ENCODE measurements at places on chromosomes 16 and 17. TPM values are rescaled to one million over a fixed set of nuclear protein-coding genes. Genes with fewer than 3 reads are reported as not detected.

- peak; percentile 59 for DNase-seq
- H3K4me1 ChIP-seq: peaks cover 7% of the 10 kb centered on the region
- H3K36me3 ChIP-seq: no peaks in the 10 kb centered on the region
- no peak overlapping the region for H3K27ac ChIP-seq
- H3K27me3 ChIP-seq: no peaks in the 10 kb centered on the region
Observed at GRCh38 chr17:2023692-2024571, 1.2 kb downstream of the RTN4RL1 start.

DNA sequence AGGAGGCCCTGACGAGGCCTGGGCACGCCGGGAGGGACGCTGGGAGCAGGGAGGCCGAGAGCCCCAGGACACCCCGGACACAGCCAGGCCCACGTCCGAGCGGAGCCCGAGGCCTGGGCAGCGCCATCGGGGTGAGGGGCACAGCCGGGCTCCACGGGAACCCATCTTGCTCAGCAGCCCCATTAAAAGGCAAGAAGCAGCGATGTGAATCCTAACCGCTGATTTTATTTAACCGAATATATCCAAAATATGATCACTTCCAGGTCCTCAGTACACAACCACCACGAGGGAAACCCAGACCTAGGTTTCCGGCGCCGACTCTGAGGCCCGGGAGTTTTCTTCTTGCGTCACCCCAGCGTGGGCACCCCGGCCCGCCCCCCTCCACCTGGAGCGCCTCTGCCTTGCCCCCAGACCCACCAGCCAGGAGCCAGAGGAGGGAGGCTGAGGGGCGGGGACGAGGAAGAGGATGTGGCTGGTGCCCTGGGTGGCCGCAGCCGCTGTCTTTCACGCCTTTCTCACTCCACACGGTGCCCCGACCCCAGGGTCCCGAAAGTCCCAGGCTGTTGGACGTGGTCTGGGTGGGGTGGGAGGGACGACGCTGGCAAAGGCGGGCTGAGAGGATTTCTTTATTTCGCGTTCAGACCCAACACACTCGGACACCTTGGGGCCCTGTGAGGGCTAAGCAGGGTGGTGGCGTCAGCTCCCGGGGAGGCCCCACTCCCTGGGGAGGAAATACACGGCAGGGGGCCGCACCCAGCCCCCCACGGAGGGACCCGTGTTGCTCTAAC, 568 bp upstream of the CCDC154 start:
- no peak overlapping the region for H3K4me3 ChIP-seq
- no peaks in the 10 kb centered on the region for H3K36me3 ChIP-seq
- H3K27ac ChIP-seq: no peak overlapping the region
- no peak for DNase-seq
- no peaks in the 10 kb centered on the region for H3K27me3 ChIP-seq

DNA sequence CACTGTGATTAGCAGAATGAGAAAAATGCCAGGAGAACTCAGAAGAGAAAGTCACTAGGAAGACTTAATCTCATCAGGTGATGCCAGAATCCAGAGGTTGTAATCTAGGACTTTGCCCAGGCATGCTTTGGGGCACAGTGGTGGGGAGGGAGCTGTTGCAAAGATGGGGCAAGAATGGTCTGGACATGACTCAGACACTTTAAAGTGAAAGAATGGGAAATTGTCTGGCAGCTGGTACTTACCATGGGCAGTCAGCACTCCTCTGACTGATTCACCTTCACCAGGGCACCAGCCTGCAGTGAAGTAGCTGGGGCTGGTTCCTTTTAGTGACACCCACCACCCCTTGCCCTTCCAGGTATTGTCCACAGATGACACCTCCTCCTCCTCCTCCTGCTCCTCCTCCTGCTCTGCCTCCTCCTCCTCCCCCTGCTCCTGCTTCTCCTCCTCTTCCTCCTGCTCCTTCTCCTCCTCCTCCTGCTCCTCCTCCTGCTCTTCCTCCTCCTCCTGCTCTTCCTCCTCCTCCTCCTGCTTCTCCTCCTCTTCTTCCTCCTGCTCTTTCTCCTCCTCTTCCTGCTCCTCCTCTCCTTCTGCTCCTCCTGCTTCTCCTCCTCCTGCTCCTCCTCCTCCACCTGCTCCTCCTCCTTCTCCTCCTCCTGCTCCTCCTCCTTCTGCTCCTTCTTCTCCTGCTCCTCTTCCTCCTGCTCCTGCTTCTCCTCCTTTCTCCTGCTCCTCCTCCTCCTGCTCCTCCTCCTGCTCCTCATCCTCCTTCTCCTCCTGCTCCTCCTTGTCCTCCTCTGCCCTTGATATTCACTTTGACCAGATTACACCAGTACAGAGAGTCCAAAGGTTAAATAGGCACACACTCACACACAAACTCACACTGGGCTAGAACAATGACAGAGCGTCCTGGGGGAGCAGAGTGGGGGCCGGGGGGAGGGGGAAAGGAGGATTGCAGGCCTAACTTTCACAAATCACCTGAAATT, at the start of gene CHD9NB:
CHD9NB (minus strand) TSS at position 379 of the 983 bp plus-strand sequence. CDS start 8,739 bp downstream, outside the sequence.
- peak; percentile 73 for DNase-seq
- H3K27me3 ChIP-seq: no peaks in the 10 kb centered on the region
- peak within 1 kb of the TSS; percentile 78 for H3K27ac ChIP-seq
- peaks cover 13% of the 10 kb centered on the region for H3K4me1 ChIP-seq

GRCh38 chr17:43031666-43032065, 6.6 kb downstream of the RND2 start:
- H3K4me1 ChIP-seq: no peaks in the 10 kb centered on the region
- H3K27me3 ChIP-seq: no peaks in the 10 kb centered on the region
- no peaks in the 10 kb centered on the region for H3K36me3 ChIP-seq
- no peak for DNase-seq
- no peak overlapping the region for H3K27ac ChIP-seq

DNA sequence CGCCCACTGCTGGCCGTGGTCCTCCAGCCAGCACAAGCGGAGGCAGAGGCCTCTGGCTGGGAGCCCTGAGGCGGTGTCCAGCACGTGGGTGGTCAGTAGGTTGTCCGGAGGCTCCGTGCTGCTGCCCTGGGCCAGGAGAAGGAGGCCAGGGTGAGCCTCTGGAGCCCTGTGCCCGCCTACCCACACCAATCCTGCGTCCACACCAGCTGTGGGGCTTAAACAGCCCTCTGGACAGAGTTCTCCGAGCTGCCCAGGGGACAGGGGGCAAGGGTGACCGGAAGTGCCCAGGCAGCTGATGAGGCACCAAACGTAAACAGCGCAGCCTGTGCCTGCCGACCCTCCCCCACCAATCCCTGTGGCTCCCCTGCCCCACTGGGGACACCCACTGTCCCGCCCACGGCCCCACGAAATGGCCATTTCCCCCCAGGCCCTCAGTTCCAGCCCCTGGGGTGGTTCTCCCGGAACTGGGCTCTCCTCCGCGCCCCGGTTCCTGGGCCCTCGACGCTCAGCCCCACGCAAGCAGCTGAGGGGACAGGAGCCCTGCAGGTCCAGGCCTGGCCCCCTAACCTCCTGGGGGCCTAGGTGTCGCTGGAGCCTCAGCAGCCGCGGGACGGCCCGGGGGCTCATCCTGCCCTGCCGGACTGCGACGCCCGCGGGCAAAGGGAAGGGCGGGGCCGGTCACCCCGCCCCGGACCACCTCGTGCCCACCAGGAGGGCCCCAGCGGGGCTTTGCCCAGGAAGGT, 27.9 kb upstream of the DBNDD1 start:
- H3K4me3 ChIP-seq: no peak overlapping the region
- peaks cover 38% of the 10 kb centered on the region for H3K4me1 ChIP-seq
- peaks cover 8% of the 10 kb centered on the region for H3K36me3 ChIP-seq

TBC1D3H gene
- total RNA-seq: not detected

SPATA32 gene
- 0.15 TPM for total RNA-seq

All from HCT116 (cell line).